A172 (cell line): ENCODE measurements at places on chromosomes 3 and 15.

- no peak for DNase-seq
These were observed 2.1 kb downstream of the CCDC51 start for GRCh38 chr3:48437812-48438211.

DNA sequence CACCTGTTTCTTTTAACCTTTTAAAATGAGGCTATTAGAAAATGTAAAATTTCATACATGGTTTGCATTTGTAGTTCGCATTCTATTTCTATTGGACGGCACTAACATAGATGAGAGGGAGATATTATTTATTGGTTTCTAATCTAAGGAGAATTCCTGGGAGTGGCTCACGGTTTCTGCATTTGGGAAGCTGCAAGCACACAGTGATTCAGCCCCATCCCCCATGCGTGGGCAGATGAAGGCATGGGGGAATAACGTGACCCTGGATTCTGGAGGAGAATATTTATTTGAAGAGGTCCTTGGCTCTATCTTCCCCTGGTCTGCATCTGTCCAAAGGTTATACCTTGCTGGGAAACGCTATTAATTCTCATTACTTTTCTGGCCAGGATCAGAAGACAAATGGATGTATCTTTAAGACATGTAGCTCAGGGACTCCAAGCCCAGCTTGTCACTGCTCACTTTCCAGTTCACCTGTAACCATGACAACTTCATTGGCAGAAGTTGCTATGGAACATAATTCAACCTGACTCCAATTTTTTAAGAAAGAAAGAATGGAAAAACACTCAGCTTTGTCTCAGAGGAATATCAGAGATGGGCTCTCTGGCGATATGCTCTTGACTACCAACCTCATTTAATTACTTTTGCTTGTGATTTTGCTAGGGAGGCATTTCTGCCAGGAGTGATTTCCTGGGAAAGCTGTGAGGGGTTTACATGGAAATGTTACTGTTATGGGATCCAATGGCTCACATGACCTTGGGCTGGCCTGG lies 27.2 kb upstream of the POMGNT2 start:
- DNase-seq, result no peak

- no peak for DNase-seq
These were observed 368.6 kb upstream of the RBMS3 start for GRCh38 chr3:28912120-28912885.

GRCh38 chr15:70530017-70530499 lies 233.3 kb downstream of the UACA start:
- DNase-seq, result no peak

DNA sequence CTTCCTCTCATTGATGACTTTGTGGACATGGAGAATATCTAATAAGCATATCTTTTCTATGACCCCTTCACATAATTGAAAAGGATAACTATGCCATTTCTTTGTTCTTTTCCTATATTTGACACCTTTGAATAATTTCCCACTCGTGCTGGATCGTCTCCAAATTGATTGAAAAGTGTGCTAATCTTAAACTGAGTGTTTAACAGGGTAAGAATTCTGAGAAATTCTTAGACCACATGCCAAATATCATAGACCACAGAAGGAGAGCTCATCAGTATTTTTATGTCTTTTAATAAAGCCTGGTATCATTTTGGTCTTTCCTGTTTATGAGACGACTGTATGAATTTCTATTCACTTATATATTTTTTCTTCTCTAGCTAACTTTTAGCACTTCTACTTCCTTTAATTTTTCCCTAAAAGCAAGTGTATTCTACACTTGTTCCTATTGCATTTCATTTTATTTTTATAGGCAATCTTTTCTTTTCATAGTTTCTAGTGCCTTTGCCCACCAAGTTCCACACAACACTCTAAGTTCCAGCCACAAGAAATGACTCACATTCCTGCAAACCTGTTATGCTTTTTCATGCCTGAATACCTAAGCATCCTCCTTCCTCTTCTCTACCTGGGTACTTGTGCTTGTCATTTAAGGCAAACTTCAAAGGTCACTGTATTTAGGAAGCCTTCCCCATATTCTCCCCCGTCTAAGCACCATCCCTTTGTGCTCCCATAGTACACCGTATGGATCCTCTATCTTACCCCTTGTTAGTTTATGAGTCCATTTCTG lies 30.1 kb downstream of the KBTBD8 start:
- no peak for DNase-seq

GRCh38 chr3:297585-297984 lies 101.0 kb downstream of the CHL1 start:
- no peak for DNase-seq

- DNase-seq, result no peak
These were observed 30.5 kb downstream of the DNAJB8 start for GRCh38 chr3:128436214-128436613.

DNA sequence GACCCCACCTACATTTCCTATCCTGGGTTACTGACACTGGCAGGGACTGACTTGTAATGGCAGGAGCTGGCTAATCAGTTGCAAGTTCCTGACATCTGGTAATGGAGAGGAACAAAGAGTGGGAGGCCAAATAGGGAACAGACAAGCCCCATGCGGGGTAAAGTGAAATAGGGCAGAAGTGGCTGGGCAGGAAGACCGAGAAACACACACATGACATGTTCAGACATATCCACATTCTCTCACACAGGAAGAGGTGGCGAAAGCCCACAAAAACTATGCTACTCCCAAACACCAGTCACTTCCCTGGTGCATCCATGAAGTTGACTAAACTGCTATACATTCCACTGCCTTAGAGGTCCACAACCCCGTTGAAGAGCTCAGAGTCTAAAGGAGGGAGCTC lies 394.1 kb upstream of the TBL1XR1 start:
- DNase-seq, result no peak

DNA sequence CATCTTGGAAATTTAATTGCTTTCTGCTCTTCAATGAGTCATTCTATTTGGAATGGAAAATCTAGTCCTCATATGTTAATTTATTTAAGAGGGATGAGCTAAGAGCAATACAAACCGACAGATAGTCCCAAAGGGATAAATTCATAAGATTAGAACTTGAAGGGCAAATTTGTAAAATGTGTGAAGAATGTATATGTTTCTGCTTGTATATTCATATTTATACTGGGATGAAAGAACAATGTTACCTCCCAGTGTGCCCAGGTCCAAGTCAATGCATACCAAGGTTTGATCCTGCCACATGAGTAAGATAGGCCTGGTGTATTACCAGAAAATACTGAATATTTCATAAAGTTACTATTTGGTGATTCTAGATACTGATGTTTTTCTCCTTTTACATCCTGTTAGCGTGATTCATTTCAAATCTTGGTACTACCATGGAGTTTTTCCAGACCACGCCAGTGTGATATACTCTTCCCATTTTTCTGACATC lies 255.6 kb upstream of the SEMA6D start:
- DNase-seq, result no peak

DNA sequence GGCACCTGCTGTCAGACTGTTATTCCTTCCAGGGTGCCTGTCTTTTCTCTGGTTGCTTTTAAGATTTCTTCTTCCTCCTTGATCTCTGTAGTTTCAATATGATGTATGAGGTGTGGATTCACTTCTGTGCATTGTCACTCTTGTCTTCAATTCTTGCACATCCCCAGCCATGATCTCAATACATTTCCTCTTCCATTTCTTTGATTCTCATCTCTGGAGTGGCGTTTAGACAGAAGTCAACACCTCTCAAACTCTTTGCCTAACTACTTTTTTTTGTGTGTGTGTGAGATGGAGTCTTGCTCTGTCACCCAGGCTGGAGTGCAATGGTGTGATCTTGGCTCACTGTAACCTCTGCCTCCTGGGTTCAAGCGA lies 224.4 kb upstream of the LYSMD4 start:
- no peak for DNase-seq

DNA sequence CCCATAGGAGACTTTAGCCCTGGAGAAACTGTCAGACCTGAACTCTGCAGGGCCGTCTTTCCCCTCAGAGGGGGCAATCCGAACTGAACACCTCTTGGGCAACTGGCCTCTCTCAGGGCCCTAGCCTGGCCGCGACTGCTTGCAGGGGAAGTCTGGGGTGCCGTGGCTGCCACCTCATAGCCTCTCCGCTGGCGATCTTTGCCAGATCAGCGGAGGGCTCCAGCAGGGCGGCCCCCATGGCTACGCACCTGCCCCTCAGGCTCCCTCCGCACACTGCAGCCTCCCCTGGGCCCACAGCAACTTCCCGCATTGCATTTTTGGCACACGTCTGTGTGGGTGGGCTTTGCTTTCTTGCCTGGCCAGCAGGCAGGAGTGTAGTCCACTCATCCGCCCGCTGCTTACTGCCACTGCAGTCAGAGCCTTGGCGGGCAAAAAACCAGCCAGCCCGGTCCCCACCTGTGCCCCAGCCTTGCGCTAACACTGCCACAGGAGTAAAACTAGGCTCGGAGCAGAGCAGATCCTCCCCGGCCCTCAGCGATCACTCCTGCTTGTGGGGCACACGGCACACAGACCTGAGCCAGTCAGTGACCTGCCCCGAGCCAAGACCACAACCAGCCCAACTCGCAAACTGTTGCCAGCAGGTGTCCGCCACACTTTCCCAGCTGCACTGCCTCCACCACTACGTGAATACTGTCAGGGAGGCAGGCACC lies 266.8 kb upstream of the CBLB start:
- no peak for DNase-seq

GRCh38 chr15:72688697-72689096 lies 2.7 kb downstream of the BBS4 start:
- no peak for DNase-seq

DNA sequence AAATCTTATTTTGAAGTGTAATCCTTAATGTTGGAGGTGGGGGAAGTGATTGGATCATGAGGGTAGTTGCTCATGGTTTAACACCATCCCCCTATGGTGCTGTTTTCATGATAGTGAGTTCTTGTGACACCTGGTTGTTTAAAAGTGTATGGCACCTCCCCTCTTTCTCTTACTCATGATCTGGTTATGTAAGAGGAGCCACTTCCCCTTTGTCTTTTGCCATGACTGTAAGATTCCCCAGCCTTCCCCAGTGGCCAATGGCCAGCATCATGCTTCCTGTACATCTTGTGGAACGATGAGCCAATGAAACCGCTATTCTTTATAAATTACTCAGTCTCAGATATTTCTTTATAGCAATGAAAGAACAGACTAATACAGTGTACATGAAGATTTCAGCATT lies 39.8 kb upstream of the GMNC start:
- DNase-seq, result no peak

DNA sequence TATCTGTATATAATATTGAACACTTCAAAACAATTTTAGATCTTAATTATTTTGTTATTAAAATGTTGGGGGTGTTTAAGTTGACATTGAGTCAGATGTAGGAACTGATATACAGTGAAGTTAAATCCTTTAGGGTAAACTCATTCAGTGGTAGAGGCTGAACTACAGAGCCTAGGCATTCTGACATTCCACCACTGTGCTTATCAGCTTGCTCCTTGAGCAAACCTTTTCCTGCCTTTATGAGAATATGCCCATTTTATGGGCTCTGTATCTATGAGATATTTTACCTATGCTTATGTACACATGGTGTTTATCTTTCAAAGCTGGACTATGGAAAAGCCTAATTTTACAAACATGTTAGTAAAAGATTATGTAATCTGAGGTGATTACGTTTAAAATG lies 407.5 kb downstream of the ZBTB20 start:
- DNase-seq, result no peak

GRCh38 chr3:157327018-157327417 lies 109.6 kb upstream of the PTX3 start:
- DNase-seq, result no peak

DNA sequence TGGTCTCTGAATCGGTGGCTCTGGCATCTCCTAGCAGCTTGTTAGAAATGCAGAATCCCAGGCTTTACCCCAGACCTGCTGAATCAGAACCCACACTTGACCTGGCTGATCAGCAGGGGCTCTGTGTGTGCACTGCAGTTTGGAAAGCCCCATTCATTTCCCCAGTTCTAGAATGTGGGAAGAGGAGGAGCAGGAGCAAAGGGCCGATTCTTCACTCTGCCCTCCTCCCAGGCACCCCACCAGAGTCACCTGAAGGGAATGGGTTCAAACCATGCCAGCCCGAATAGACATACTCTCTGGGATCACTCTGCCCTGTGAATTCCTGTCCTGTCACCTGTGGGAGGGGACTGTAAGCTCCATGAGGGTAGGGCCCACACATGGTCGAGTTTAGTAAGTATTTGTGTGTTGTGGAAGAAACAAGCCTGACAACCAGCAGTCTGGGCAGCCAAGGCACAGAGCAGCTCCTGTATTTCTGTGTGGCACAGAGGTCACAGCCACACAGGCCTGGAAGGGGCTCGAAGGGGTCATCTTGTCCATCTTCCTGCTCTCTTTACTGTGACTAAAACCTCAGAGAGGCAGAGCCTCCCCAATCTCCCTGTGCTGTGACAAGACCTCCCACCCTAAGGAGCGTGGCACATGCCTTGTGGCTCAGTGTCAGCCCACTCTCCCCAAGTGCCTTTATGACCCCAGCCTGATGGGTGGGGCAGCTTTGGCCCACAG lies 29.0 kb upstream of the HHATL start:
- DNase-seq, result no peak

- no peak for DNase-seq
These were observed 60.6 kb upstream of the RPL35A start for GRCh38 chr3:197889204-197889930.

- DNase-seq, result no peak
These were observed 13.1 kb downstream of the RYK start for GRCh38 chr3:134237454-134238145.

DNA sequence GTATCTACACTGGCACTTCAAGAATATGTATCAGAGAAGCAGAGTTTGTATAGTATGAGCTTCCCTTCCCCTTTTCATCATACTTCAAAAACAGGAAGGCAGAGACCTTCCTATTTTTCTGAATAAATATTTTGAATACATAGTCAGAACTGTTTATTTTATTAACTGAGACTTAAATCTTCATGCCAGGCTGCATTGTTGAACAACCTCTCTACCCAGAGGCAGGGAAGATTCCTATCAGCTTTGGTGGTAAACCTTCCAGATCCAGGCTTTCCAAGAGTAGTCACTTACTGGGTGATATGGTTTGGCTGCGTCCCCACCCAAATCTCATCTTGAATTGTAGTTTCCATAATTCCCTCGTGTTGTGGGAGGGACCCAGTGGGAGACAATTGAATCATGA lies 217.4 kb upstream of the ATP11B start:
- no peak for DNase-seq

DNA sequence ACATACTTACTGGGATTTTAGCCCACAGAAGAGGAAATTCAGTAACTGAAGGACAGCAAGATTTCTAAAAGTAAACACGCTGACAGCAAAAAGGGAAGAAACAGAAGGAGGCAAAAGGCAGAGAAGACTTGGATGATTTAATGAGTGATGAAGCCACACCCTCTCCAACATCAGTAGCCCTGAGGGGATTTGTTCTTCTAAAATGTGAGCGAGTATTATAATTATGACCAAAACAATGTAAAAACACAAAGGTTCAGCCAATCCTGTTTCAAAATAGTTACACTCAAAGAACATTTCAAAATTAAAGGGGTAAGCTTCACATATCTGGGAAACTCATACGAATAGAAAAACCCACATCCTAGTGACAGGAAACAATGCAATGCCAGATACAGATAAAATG lies 25.0 kb downstream of the MCCC1 start:
- DNase-seq, result peak; percentile 19

DNA sequence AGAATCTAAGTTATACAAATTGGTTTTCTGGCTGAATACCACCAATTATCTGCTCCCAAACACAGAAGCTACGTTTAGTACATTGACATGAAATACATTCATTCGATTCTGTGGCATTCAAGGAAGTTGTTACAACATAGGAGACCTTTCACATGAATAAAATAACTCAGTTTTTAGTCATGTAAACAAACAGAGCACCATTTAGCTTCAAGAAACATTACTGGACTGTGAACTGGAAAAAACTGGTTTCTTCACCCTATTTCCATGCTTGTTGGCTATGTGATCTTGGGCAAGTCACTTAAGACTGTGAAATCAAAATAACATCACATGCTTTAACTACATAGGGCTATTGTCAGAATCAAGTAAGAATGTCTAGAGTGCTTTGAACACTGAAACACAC lies 46.2 kb downstream of the NRG4 start:
- no peak for DNase-seq
